Endothelial cell (in vitro differentiated cells): ENCODE measurements at places on chromosomes 1 and 21.

GRCh38 chr1:174232761-174233160, 73.4 kb downstream of the RABGAP1L start:
- no peak for DNase-seq

GRCh38 chr1:67652800-67653199, 32.2 kb upstream of the GADD45A start:
- no peak for DNase-seq

- DNase-seq = no peak
These were observed 91.4 kb upstream of the RAVER2 start for GRCh38 chr1:64653466-64653865.

DNA sequence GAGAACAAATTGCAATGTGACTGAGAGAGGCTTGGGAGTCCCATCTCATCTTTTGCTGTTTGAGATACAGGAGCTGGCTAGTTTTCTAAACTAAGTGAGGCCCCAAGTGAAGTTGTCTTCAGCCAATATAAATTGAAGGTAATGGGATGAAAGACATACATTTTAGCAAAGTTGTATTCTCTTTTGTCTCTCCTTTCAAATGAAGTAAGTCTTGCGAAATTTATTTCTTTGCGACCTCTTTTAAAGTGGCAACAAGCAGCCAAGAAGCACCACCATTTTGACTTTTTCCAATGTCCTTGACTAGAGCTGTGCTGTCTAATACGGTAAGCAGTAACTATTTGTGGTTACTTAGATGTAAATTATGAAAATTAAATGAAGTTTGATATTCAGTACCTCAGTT, 385.7 kb downstream of the USP25 start:
- DNase-seq = no peak

- no peak for DNase-seq
These were observed 1.3 kb downstream of the FYB2 start for GRCh38 chr1:56817716-56818463.

DNA sequence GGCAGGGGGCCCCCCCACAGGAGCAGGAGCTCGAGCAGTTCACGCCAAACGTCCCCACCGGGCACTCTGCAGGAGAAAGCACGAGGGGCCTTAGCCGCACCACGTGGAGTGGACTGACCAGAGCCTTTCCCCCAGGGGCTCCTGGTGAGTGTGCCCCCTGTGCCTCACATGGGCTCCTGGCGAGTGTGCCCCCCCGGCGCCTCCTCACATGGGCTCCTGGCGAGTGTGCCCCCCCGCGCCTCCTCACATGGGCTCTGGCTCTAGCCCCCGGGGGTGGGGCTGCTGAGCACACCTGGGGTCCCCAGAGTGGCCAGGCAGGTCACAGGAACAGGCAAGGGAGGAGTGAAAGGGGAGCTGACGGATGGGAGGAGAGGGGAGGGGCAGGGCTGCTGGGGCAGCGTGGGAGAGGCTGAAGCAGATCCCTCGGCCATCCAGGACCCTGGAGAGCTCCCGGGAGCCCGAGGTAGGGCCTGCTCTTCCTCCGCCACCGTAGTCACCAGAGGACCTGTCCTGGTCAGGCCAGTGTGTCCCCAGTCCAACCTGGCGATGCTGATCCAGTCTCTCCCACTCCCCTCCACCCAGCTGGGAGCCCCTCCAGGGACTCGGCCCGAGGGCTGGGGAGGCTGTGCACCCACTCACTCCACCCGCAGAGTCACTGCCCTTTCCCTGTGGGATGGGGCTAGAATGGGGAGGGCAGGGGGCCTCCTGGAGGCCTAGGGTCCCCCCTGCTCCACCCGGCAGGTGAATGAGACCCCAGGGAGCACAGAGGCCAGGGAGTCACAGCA, 47.6 kb downstream of the ARHGEF16 start:
- peak; percentile 69 for DNase-seq

GRCh38 chr1:168136709-168137514, at the start of gene GPR161:
Gene GPR161, minus strand, starts transcription at chr1:168136930. Its CDS starts 32,080 bp downstream, at chr1:168104850.
- peak; percentile 61 for DNase-seq

- no peak for DNase-seq
These were observed 3.2 kb upstream of the NUAK2 start for GRCh38 chr1:205324781-205325180.

- DNase-seq = no peak
These were observed 137.1 kb downstream of the PROX1 start for GRCh38 chr1:214124915-214125314.

GRCh38 chr21:45128613-45129188, 54.3 kb downstream of the ADARB1 start:
- peak; percentile 70 for DNase-seq

DNA sequence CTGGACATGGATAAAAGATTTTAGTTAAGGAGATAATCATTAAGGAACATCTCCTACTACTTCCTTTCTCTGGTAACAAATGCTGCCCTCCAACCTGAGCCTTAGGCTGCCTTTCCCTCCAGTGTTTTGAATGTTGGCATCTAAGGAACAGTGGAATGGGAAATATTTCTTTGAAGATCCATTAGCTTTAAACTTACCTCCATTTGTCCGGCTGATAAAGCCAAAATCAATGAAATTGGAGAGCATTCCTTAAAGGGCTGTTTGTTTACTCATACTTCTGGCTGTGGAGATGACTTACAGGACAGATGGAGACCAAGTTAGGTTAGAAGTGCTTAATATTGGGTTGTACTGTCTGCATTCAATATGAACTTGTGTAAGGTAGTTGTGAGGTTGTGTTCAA, 439.1 kb downstream of the PLA2G4A start:
- DNase-seq = no peak

DNA sequence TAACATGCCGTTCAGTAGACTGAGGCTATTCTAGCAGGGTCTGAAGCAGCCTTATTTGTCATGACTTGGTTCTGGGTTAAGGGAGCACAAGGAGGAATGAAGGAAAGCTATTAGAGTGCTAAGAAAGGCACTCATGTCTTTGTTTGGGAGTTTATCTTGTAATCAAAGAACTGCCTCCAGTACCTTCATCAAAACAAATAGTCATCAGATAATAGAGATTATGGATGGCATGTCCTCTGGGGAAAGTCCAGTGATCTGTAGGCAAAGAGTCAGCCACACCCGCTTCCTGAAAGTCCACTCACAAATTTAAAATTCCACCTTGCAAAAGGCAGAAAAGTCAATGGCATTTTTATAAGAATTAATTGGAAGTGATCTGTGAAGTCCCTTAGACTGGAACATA, 56.8 kb downstream of the ESRRG start:
- DNase-seq = no peak

- DNase-seq = peak; percentile 77
These were observed 100.4 kb upstream of the ZNF281 start for GRCh38 chr1:200510228-200510623.

DNA sequence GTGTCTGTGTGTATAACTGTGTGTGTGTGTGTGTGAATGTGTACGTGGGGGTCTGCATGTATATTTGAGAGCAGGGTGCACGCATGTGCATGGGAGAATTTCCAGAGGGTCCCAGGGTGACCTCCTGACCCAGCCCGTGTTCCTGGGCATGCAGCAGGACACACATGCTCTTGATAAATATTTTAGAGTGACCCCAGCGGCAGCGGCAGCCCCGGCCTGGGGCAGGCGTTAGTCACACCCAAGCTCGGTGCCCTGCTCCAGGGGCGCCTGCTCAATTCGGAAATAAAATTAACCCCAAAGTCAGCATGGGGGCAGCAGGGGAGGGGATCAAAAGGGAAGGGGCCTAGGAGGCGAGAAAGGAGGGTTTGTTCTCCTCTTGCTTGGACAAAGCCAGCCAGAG, 107.5 kb downstream of the PAX7 start:
- no peak for DNase-seq

GRCh38 chr1:8987881-8988617, 38.2 kb downstream of the SLC2A7 start:
- DNase-seq = peak; percentile 77

GRCh38 chr1:117388328-117388727, 21.1 kb downstream of the MAN1A2 start:
- DNase-seq = no peak
